Astrocyte of the spinal cord (primary cell): ENCODE measurements at places on chromosomes 11 and 22.

- DNase-seq, result no peak
Measured at GRCh38 chr11:87575088-87575487, 537.4 kb downstream of the TMEM135 start.

DNA sequence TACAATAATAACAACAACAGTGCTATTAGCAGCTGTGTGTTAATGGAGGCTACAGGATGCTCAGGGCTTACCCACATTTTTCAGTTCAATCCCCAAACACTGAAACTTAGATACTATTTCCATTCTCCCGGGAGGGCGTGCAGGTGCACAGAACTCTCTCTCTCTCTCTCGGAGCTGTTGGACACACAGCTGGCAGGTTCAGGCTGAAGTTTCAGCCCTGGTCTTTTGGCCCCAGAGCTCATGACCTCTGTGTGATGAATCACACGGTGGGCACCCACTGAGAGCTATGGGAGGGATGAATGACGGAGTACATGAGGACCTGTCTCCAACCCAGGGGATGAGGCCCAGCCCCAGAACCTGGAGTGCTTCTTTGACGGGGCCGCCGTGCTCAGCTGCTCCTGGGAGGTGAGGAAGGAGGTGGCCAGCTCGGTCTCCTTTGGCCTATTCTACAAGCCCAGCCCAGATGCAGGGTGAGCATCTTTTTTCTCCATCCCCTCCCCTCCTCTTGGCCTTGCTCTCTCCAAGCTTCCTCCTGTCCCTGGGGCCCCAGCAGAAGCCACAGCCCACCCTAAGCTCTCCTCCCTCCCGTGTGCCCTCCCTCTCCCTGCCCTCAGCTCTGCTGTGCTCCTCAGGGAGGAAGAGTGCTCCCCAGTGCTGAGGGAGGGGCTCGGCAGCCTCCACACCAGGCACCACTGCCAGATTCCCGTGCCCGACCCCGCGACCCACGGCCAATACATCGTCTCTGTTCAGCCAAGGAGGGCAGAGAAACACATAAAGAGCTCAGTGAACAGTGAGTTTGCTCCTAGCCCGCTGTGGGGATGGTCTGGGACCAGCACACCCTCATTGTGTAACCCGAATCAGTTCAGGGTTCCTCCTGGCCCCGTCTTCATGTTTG lies 16.9 kb downstream of the CSF2RB start:
- DNase-seq, result no peak

GRCh38 chr22:37161443-37161842 lies 11.7 kb upstream of the IL2RB start:
- DNase-seq, result no peak

DNA sequence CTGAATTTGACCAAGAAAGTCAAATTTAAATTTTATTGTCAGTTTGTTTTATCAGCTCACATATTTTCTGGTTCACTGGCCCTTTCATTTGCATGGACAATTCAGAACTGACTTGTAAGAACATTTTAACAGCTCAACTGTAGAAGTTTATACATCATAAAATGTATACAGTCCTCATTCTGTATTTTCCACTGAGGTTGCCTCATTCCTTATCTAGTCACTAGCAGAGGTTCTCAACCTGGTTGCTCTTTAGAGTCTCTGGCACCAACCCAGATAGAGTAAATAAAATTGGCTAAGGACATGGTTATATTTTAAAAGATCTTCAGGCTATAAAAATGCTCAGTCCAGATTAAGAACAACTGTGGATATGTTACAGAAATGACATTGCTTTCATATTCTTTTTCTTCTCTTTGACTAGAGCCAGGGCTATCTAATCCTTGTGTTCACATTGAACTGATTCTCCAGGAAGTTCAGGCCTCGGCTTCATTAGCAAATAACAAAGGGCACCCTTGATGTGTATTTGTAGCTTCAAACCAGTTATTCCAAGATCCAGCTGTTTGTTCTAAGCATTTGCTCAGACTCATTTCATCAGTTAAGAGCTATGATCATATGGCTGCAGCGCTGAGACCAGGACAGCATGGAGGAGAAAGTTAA lies 782.5 kb downstream of the ETS1 start:
- DNase-seq, result no peak

GRCh38 chr11:59666969-59667368 lies 1.9 kb downstream of the PATL1 start:
- DNase-seq, result peak; percentile 4

DNA sequence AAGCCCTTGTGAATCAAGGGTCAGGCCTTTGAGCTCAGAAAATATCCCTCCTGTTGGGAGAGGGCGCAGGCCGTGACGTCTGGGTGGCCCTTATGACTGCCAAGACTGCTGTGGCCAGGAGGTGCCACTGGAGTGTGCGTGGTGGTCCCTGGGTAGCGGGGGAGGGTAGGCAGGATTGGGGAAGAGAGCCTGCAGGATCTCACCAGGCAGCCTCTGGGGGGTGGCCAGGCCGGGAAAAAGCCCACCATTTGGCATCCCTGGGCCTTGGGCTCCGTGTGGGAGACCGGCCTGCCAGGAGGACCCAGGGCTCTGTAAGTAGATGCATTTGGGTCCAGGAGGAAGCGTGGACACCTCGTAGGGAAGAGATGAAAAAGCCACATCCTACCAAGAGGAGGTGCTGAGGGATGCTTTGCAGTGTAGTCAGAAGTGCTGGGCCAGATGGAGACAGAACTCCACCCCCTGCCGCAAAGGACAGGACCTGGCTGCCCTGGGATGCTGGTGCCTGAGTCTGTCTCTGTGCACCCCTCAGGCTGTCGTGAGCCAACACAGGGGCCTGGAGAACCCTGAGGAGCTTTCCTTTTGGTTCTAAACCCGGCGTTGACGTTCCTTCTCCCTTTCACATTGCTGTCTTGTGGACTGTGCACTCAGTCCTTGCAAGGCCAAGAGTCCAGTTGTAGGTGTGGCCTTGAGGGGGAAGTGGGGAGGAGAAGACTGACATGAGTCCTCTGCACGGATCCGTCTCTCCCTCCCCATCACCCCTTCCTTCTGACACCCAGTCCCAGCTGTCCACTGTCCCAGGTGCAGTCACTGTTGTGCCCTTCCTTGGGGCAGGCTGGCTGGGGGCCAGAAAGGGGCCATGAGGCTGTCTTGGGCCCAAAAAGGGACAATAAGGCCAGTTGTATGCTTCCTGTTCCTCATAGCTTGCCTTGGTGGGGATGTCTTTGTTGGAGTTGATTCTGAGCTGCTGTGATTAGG lies 12.7 kb upstream of the MIEF1 start:
- no peak for DNase-seq

GRCh38 chr11:62879235-62879978 lies 1.3 kb upstream of the SLC3A2 start:
- peak; percentile 44 for DNase-seq

GRCh38 chr11:75820645-75821044 lies 5.6 kb downstream of the UVRAG start:
- DNase-seq, result peak; percentile 12

DNA sequence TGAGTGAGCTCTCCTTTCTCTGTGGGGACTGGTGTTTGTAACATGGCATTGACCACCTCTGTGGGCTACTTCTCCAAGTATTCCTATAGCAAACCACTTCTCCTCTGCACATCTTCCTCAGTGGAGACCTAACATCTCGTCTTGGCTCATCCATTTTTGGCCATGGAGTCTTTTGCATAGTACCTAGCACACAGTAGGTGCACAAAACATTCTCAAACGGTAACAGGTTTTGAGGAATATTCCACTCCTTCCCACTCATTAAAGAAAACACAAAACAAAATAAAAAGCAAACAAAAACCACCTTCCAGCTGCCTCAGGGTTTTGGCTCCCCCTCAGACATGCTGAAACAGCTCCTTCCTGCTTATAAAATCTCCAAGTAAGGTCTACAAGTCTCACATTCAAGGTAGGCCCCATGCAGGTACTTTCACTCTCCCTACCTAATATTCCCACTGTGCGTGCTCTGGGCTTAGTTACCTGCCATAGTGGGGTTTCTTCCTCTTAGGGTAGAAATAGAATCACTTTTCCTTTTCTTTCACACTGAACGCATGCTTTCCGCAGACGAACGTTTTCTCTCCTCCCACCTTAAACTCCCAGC lies 132.4 kb downstream of the RBFOX2 start:
- no peak for DNase-seq

GRCh38 chr22:19352766-19353165 lies 61.2 kb upstream of the CLTCL1 start:
- no peak for DNase-seq

- no peak for DNase-seq
Measured at GRCh38 chr11:92752122-92752521, 217.3 kb upstream of the MTNR1B start.

DNA sequence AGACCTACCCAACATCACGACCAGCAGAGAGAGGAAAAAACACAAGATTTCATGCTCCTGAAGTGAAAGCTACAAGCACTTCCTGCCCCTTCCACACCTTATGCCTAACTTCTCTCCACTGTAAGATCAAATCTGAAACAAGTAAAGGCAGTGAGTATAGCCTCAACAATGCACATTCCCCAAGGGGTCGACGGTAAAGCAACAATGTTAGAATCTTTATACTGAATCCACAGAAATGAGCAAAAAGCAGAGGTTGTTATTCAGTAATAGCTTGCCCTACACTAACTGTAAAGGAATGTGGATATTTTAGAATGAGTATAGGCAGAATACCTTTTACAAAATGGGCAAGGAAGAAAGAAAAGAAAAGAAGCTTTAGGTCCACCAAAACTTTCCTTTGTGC lies 15.6 kb downstream of the ARFGAP3 start:
- DNase-seq, result peak; percentile 57

DNA sequence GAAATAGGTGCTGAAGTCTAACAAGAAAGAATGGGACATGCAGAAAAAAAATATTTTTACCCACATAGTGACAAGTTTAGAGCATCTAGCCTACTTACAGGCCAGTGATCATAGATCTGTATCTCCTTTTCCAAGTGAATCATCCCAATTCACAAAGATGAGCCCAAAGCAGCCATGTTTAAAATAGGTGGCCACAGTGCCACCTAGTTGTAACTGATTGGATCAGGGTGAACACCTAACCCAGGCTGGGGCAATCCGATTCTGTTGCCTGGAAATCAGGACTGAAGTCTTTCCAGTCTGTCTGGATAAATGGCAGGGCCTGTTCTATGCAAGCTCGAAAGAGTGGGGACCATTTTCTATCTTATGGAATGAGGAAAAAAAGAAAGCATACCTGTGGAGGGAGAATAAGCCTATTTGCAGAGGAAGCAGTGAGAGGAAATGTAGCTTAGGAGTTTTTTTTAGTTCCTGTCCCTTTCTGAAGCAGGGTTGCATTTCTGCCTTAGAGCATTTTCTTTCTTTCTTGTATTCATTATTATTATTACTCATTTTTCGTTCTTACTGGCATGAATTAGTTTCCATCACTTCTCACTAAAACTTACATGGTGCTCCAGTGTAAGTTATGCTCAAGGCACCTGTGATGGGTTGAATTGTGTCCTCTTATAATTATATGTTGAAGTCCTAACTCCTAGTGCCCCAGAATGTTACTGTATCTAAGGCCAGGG lies 113.2 kb upstream of the RAG2 start:
- DNase-seq, result no peak

DNA sequence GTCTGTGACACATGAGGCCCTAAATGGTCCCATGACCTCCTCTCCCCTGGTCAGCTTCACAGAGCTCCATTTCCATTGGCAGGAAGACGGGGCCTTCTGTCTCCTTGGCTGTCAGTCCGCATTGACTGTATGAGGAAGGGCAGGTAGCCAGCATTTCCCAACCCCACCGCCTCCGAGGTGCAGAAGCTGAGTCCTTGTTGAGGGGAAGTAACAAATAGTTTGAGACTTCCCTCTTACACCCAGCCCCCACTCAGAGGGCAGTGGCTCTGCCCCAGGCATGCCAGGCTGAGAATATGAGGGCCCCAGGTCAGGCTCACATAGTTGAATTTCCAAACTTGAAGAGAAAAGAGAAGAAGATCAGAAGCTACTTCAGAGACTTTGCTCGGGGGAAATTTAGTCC lies 611.1 kb downstream of the BRD1 start:
- DNase-seq, result no peak
